ENCODE measurements at places on chromosomes 13 and 19.

DNA sequence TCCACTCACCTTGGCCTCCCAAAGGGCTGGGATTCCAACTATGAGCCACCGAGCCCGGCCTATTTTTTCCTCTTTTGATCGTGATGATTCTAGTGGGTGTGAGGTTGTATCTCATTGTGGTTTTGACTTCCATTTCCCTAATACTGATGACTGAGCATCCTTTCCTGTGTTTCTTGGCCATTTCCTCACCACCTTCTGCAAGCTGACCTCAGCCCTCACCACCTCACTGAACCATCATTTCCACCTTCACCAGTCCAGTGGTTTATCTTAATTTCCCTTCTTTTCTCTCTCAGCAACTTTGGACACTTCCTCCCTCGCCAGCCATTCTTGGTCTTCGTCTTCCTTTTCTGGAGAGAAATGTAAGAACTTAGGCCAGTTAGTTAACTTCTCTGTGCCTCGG is 13.0 kb upstream of the BICRA start:
- no peak for DNase-seq

DNA sequence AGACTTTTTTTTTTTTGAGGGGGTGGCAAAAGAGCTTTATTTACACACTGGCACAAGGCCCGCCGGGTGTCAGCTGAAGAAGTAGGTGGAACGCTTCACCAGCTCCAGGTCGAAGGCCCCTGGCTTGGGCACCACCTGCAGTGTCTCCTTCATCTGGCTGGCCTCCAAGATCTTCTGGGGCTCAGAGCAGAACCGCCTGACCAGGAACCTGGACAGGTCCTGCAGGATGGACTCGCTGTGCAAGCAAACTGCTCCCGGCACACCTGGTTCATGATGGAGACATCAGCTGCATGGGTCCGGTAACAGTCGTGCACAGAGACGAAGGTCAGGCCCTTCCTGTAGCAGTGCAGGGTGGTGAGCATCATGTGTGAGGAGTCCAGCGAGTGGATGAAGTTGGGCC is 4.4 kb upstream of the CYP4F2 start:
- DNase-seq, result no peak

- DNase-seq, result no peak
Observed at GRCh38 chr13:36405151-36405550, 27.1 kb upstream of the CCNA1 start.

DNA sequence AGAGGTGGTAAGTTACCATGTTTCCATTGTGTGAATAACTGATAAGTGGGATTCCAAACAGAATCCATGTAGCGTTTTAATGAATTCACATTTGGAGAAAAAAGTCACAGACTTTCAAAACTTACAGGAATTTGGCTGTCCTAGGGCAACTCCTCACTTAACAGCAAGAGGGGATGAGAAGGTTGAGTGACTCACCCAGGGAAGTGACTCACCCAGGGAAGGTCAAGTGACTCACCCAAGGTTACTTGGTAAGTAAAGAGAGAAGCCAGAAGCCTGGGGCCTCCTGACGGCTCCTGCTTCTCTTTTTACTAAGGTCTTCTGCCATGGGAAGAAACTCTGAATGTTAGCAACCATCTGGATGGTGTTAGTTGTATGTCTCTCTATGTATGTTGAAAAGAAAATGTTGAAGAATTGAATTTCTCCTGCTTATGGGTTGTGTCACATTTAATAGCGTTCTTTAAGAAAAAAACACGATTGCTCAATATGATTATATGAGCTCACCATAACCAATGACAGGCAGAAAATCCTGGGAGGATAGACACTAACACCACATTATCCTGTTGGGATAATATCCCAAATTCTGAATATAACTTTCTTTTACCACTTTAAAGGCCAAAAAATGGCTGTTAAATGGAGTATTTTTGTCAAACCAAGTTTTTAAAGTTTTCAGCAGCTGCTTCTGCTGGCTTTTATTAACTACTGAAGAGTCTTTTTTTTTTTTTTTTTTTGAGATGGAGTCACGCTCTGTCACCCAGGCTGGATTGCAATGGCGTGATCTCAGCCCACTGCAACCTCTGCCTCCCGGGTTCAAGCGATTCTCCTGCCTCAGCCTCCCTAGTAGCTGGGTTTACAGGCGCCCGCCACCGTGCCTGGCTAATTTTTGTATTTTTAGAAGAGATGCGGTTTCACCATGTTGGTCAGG is 195.6 kb downstream of the GGACT start:
- DNase-seq, result peak; percentile 78

DNA sequence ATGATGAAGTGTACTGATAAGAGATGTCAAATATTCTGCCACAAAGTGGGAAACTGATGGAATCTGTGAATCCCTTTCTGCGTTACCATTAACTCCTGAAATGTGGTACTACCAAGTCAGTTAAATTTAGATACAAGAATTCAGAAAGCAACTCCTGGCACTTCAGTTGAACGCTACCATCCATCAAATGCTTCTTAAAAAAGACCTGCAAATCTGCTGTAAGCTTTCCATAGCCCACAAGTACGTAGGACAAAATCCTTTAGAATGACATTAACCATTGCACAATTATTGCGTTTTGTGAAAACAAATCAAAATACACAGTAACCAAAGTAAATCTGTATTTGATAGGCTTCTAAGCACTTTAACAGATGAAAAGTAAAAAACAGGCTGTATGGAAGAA is 5.4 kb downstream of the SMAD9 start:
- no peak for DNase-seq

DNA sequence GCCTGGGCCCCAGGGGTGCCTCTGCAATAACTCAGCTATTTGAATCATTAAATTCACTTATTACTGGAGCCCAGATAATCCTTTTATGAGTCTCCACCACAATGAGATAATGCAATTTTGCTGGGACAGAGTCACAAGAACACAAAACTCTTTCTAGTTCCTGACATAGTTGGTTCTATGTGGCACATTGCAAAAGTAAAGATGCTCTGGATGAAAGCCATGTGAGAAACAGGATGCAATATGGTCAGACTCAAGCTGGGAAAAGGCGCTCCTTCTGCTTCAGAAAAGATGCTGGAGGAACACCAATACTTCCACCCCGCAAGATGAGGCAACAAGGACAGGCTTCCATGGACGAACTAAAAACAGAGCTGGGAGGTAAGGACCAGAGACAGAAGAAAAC is 5.7 kb downstream of the ANKRD27 start:
- no peak for DNase-seq

- DNase-seq, result no peak
Observed at GRCh38 chr13:40146611-40147117, 491.2 kb downstream of the COG6 start.

DNA sequence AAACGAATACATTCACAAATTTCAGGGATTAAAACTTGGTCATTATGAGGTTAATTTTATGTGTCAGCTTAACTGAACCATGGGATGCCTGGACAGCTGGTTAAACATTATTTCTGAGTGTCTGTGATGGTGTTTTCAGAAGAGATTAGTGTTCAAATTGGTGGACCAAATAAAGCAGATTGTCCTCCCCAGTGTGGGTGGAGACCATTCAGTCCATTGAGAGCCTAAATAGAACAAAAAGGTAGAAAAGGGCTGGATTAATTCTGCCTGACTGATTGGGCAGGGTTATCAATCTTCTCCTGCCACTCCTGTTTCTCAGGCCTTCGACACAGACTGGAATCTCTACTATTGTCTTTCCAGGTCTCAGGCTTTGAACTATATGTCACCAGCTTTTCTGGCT is 203.8 kb upstream of the SLITRK6 start:
- no peak for DNase-seq

DNA sequence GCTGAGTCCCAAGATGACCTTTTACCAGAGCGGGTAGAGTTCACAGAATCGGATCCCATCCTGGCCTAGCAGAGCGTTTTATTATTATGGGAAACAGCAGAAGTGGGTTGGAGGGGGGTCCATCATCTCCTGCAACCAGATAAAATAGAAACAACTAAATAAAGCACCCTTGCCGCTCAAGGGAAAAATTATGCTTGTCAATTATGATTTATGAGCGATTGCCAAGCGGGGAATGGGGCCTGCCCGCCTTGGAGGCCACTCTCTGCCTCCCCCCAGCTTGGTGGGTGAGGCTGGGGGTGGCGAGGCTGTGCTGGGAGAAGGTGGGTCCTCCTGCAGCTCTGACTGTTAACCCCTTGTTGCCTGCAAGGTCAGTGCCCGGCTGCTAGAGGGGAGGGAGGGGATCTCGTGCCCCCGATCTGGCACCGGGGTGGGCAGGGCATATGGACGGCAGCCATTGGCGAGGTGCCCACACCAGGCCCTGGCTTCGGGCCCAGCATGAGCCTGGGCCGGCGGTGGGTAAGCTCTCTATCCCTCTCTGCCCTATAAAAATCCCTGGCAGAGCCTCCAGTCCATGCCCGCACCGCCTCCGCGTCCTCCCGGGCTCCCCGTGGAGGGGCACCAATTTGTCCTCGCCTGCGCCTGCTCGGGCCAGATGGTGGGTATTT is 129.1 kb downstream of the URI1 start:
- no peak for DNase-seq

GRCh38 chr13:110032969-110033368 is 246.6 kb upstream of the IRS2 start:
- no peak for DNase-seq

DNA sequence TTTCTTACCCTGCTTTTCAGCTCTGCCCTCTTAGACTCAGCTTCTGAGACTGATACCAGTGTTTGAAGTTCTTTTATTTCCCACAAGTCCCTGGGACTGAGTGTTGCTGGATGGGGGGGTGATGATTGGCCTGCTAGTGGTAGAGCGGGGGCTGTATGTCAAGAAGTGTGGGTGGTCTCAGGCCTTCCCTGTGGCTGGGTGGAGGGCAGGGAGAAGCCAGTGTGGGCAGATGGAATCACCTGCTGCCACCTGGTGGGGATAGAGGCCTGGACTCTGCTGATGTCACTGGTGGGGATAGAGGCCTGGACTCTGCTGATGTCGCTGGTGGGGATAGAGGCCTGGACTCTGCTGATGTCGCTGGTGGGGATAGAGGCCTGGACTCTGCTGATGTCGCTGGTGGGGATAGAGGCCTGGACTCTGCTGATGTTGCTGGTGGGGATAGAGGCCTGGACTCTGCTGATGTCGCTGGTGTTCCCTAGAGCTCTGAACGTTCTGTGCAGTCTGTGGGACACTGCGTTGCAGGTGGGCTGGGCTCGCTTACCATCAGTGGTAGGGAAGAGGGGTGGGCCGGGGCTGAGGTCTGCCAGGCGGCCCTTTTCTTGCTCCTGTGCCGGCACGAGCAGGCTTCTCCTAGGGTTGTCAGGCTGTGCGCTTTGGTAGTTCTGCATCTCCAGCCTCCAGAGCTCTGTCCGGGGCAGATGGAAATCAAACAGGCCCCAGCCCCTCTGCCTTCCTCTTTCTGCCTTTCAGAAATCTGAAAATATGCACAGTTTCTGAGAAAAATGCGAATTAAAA is 101.3 kb downstream of the ARHGEF7 start:
- peak; percentile 40 for DNase-seq
